ENCODE measurements at places on chromosomes 1 and 21. TPM values are rescaled to one million over a fixed set of nuclear protein-coding genes. Genes with fewer than 3 reads are reported as not detected.

Gene KRTAP10-4
- total RNA-seq = not detected

Gene ETV3L
- total RNA-seq = not detected

Gene ZNF593OS
- total RNA-seq = not detected

Gene SLC6A17
- not detected for total RNA-seq

Gene KRTAP6-3
- total RNA-seq = not detected

Gene PRR9
- not detected for total RNA-seq

Gene LRRC39
- 0.65 TPM for total RNA-seq

Gene OR2T29
- not detected for total RNA-seq

Gene PRAMEF11
- total RNA-seq = not detected

Gene KRTAP11-1
- total RNA-seq = not detected

Gene AMPD1
- total RNA-seq = not detected

Gene DNM3
- 0.68 TPM for total RNA-seq

Gene KIAA1614
- total RNA-seq = 0.66 TPM

Gene SLC2A5
- 0.61 TPM for total RNA-seq

Gene RWDD3
- 14.7 TPM for total RNA-seq

Gene SLC25A24
- total RNA-seq = 21.0 TPM

Gene NBPF4
- total RNA-seq = not detected

Gene FCRL5
- not detected for total RNA-seq

Gene MMP23B
- 1.4 TPM for total RNA-seq

Gene GJA8
- total RNA-seq = not detected

Gene PLCH2
- 92.6 TPM for total RNA-seq

Gene EDN2
- total RNA-seq = 0.66 TPM

Gene WNT4
- not detected for total RNA-seq

Gene ATP1A4
- not detected for total RNA-seq

Gene OLIG1
- total RNA-seq = not detected

Gene CLCA4
- not detected for total RNA-seq

Gene RGS16
- 11.9 TPM for total RNA-seq
